ENCODE measurements at places on chromosomes 13 and 19. TPM values are rescaled to one million over a fixed set of nuclear protein-coding genes. Genes with fewer than 3 reads are reported as not detected.
A peak's percentile ranks its signal among the peaks of the same experiment; 100 is the strongest.

The ERICH6B gene
- total RNA-seq = not detected

The CLDN10 gene
- not detected for total RNA-seq

The BST2 gene
- total RNA-seq = 59.7 TPM

The FAM216B gene
- total RNA-seq = not detected

GRCh38 chr19:19109601-19110000 is 28.7 kb downstream of the TMEM161A start:
- no peak for DNase-seq

DNA sequence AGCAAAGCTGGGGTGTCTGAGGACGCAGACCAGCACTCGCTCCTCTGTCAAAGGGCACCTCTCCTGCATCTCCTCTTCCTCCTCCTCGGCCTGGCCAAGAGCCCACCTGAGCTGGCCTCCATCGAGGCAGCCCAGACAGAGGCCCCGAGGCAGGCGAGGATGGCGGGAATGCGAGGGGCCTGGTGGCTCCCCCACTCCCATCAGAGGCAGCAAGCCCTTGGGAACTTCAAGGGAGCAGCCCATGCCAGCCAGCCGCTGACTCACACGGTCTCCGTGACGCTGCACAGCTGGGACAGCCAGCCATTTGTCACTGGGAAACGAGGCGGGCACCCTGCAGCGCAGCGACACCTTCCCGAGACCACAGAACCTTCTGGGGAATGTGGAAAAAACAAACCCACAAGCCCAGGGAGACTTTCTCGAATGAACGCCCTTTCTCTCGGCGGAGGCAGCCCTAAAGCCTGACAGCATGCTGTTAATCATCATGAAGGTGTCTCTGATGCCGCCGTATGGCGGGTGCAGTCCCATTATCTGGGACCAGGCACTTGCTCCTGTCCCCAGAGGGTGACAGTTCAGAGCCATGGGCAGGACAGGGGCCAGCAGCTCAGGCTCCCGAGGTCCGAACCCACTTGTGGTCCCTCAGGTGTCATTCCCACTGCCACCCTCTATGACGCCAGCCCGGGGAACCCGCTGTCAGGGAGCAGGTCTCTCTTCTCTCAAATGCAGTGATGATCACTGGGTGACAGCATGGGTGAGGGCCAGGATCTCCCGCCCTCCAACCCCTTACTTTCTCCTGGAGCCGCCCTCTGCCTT is 53.0 kb downstream of the PEPD start:
- no peak for DNase-seq

DNA sequence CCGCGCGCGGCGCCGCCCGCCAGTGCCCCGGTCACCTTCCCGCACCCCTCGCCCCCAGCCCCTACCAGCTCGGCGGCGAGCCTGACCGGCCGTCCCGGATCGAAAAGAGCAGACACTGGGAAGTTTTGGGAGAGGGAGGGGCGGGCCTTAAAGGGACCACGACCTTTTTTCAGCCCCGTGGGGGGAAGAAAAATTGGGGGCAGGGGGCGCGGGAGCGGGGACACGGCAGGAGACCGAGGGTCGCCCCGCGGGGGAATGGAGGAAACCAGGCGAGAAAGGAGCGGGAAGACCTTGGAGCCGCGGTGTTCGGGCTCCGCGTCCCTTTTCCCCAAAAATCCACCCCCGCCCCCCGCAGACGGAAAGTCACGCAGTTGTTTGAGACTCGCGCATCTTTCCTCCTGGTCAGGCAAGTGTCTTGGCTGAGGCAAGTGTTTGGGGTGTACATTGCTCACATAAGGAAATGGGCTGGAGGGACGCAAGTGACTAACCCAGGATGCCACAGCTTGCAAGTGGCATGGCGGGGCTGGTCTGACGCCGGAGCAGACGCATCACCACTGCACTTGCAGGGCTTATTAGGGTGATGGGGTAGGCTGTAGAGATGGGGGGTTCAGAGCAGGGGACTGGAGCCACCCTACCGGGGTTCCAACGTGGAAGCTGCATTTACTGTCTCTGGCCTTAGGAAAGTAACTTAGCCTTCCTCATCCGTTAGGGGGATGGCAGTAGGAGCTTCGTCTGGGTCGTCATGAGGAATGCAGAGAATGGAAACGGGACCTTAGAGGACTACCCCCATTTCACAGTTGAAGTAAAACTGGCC is 2.7 kb upstream of the HNRNPL start:
- DNase-seq = peak; percentile 74

DNA sequence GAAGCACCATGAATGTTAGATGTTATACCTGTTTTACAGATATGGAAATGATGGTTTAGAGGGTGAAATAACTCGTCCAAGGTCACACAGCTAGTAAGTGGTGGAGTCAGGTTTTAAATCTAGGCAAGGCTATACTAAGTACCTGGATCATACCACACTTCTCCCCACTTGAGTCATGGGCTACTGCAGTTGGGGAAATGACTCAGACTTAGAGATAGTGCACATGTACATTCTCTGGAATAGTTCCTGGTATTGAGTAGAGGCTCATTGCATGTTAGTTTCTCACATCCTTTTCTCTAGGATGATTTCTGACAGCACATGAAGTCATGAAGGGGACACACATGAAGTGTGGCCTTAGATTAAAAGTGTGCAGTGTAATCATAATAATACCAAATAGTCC is 76.2 kb upstream of the TNFSF11 start:
- no peak for DNase-seq

GRCh38 chr13:106343836-106344235 is 191.6 kb downstream of the EFNB2 start:
- DNase-seq = no peak

DNA sequence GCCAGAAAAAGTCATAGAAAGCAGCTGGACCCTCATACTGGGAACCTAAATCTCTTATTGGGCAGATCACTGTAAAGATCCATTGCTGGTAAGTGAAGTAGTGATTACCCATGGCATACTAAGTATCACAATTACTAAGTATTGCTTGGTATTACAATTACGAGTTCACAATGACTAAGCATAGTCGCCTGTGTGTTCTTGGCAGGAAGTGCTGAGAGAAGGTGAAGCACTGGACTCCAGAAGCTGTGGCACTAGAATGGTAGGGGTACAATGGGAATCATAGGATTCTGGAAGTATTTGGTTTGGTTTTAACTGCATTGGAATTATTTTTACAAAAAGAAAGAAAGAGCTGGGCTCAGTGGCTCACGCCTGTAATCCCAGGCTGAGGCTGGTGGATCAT is 20.3 kb downstream of the LGALS16 start:
- DNase-seq = no peak

DNA sequence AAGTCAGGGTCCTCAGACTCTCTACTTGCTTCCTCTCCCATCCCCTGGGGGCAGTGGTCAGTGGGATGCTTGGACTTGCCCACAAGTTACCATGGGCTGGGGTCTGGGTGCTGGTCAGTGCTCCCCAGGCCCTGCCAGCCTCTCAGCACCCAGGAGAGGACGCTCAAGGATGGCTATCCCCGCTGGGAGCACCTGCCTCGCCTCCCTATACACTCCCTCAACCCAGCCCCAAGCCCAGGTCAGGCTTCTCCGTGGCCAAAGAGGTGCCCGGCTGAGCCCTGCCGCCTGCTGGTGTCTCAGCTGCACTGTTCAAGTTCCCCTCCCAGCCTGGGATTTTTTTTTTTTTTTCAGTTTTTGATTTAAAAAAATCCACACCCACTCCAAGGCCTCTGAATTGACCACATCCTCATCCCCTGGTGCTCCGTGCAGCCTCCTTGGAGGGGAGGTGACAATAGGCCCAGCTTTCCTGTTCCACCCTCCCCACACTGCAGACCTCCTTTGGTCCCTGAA is 10.8 kb downstream of the F2RL3 start:
- peak; percentile 58 for DNase-seq

Data from B cell (primary cell).